Right hindlimb (tissue), 1 donor: ENCODE measurements at places on chromosomes 2 and 18.

- DNase-seq, result no peak
These were observed 7.6 kb upstream of the MSTN start for GRCh38 chr2:190069936-190070696.

GRCh38 chr2:181441670-181442069 is 15.5 kb upstream of the ITGA4 start:
- no peak for DNase-seq

DNA sequence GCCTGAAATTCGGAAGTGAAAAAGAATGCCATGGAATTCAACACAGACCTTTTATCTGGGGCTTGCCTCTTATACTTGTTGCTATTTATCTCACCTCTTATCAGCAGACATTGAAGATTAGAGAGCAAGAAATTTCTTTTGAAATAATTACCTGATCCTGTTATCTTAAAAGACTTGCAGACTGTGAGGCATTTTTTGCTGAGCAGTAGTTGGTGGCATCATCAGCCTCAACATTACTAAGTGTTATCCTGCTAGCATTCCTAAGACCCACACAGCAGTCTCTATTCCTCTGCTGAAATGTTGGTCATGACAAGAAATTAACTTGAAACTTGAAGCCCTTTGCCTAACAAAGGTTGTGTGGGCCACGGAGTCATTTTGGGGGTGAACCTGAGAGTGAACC is 186.5 kb downstream of the TRIB2 start:
- no peak for DNase-seq

- peak; percentile 73 for DNase-seq
These were observed 107.6 kb upstream of the PKDCC start for GRCh38 chr2:41940060-41940744.

DNA sequence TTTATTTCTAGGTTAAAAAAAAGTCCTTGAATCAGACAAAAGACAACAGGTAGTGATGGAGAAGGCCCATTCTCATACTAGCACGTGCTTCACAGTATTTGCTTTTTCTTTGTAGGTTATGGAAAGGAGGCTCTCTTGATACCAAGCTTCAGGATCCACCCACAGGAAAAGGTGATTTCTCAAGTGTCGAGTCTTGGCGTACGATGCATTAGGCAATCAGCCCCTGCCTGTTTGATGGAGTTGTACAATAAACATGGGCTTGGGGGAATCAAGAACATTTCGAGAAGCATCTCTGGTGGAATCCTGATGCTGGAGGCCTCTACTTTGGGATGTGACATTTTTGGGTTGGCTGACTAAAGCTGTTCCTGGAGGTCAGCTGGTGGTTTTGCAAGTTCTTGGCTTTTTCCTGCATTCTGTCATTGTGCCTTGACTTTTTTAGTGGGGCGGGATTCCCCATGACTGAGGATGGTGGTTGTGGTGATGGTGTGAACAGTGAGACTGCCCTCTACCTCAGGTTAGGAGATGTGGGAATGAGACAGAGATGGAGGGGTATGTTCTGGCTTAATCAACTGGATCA is 231.5 kb upstream of the SPRED2 start:
- DNase-seq, result no peak

DNA sequence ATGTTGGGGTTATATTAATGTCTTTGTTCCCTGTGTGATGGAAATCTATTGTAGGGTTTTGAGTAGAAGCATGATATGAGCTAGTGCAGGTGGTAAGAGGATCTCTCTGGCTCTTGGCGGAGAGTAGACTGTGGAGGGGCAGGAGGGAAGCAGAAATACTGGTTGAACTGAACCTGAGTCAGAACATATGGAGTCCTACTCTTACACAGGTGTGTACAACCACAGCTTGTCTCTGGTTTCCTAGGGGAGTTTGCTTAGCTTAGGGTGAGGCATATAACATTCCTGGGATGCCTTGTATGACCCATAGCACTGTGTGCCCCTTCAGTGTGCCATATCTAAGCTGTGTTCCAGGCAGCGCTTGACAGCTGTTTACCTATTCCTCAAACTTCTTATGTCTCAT is 97.3 kb upstream of the GCFC2 start:
- DNase-seq, result no peak

- no peak for DNase-seq
These were observed 113.2 kb downstream of the DHRS9 start for GRCh38 chr2:169182573-169182972.

DNA sequence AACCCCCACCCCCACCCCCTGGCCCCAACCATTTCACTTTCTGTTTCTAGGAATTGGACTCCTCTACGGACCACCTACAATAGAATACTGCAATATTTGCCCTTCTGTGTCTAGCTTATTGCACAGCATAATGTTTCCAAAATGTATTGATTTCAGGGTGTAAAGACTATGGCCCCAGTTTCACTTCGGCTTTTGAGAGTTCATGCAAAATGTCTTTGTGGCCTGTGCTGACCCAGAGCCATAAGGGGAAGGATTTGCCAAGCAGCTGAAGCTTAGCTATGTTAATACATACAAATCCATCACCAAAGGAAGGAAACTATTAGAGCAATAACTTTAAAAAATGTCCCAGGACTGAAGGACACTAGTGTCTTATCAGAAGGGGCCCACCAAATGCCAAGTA is 11.2 kb upstream of the ATP9B start:
- no peak for DNase-seq
